ENCODE measurements at places on chromosomes 2 and 18.

DNA sequence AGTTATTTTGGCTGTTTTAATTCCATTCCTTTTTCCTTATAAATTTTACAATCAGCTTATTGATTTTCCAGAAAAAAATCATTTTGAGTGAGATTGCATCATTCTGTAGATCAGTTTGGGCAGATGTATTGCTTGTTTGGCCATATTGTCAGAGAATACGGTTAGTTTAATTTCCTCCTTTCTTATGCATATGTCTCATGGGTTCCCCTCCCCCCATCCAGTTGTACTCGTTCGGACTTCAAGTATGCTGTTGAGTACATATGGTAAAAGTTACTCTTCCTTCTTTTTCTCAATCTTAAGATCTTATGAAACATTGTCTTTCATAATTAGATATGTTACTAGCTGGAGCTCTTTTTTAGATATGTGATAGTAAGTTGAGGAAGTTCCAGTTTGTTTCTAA, 131.2 kb upstream of the TTC27 start:
- DNase-seq: no peak

- no peak for DNase-seq
Measured at GRCh38 chr2:101899871-101900270, 91.9 kb upstream of the IL1R2 start.

DNA sequence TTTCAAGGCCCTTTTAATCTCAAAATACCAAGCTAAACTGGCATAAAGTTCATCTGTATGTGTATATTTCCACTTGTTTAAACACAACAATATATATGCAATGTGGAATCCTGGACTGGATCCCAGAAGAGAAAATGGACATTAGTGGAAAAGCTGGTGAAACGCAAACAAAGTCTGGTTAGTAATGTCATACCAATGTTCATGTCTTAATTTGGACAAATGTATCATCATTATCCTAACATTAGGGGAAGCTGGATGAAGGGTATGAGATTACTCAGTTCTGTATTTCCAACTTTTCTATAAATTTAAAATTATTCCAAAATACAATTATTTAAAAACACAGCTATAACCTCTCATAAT, 3.8 kb downstream of the SP3 start:
- no peak for DNase-seq

DNA sequence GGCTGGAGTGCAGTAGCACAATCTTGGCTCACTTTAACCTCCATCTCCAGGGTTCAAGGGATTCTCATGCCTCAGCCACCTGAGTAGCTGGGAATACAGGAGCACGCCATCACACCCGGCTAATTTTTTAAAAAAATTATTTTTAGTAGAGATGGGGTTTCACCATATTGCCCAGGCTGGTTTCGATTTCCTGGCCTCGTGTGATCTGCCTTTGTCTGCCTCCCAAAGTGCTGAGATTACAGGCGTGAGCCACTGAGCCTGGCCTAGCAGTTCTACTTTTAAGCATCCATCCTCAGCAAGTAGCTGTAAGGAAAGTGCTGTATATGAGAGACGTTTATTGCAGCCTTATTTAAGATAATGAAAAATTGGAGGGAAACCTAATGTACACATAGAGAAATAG, 79.7 kb downstream of the ZDBF2 start:
- no peak for DNase-seq

DNA sequence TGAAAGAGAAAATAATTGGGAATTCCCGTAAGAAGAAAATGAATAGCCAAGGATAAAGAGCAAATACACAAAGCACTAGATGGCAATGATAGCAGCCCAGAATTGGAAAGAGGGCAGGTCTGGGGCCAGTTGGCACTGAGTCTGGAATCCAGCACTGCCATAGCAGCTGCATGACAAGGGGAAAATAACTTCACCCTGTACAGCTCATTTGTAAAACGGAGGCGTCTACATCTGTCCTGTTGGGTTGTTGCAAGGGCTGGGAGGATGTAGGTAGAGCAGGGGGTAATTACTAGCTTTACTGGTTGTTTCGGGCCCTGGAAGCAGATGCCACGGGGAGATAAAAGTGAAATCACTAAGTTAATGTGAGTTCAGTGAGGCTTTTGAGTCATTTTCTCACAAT, 110.0 kb upstream of the RASGRP3 start:
- no peak for DNase-seq

Measured in NCI-H1694 treated with DMSO at 0.1 percent for 48 hours (cell line).